Tongue (tissue), 3 donors: ENCODE measurements at places on chromosomes 7 and 10.

DNA sequence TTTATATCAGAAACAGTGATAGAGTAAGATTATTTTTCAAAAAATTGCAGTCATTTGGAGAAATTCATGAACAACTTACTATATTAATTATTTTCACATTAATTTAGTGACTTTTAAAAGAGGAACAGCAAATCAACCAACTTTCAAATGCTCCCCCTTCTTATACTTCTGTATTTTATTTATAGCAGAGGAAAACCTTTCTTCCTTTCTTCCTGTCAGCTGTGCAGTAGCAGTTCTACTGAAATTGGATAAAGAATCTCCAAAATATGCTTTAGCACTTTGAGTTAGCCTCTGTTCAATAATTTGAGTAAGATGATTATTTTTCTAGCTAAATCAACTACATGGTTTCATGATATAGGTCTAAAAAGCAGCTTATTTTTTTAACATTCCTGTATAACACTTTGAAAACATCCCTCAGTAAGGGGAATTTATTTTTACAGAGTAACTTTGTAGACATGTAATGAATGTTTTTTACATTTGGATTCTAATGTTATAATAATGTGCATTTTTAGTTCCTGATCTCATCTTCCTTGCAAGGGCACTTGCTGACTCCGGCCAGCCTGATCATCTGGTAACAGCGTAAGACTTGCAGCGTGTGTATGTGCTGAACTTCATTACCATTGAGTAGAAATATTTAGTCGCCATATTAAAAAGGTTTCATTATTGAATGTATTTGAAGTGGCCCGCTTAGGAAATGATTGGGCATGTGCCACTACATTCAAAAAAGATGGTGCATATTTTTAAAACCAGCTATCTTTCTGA lies 158.3 kb upstream of the HDAC9 start:
- no peak for DNase-seq

DNA sequence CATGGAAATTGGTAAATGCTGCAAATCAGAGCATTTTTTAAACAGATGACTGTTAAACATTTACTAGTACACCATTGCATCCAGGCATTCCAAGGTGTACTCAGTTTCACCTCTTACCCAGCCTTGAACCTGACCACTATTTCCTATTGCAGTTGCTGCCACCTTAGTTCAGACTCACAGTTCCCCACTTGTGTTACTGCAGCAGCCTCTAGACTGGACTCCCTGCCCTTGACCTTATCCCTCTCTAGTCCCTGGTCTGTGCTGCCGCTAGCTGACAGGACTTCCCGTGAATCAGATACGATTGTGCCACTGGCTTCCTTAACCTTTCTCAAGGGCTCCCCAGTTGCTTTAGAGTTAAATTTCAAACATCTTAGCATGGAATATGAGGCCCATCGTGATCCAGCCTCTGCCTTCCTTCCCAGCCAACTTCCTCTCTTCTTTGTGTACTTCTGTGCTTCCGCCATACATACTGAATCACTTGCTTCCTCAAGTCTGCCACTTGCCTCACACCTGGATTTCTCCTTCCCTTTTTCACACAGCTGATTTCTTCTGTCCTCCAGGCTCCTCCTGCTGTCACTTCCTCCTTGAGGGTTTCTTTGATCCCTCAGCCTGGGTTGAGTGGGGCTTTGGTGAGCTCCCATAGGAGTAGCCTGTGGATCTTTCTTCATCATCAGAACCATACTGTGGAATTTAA lies 118.7 kb upstream of the GJD4 start:
- no peak for DNase-seq

GRCh38 chr7:85119934-85120333 lies 66.9 kb downstream of the SEMA3D start:
- no peak for DNase-seq

GRCh38 chr7:127845522-127846214 lies 185.6 kb downstream of the LRRC4 start:
- DNase-seq = no peak

GRCh38 chr7:158617737-158618128 lies 30.1 kb upstream of the PTPRN2 start:
- no peak for DNase-seq

GRCh38 chr10:128095027-128095752 lies 31.0 kb downstream of the MKI67 start:
- no peak for DNase-seq
